Astrocyte (in vitro differentiated cells and primary cell): ENCODE measurements at places on chromosomes 11 and 22.

DNA sequence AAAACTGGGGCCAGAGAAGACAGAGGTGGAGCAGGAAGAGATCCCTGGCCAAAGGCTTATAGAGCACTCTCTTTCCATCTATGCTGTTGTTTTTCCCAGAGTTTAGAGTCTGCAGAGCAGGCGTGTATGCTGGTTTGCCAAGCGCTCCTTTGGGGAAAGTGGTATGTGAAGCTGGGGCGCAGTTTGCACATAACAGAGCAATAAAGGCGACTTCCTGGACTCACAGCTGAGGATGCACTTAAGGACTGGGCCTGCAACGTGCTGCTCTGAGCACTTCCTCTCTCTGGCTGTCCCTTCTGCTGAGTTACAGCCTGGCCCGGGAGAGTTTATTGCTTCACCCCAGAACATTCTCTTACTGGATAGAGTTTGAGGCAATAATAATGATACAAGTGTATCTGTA is 41.7 kb downstream of the THAP12 start:
- no peak for DNase-seq

DNA sequence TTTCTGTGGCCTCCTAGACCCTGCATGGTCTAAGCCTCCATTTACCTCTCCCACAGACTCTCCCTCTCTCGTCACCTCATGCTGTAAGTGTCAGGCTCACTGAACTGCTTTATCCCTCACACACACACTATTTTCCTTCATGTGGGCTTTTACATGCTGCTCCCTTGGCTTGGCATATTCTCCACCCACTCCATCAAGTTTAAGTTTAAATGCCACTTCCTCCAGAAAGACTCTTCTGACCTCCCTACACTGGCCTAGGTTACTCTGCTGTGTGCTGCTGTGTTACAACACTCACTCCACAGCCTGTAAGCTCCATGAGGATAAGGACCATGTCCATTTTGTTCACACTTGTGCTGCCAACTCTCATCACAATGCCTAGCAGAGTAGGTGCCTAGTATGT is 2.5 kb downstream of the DCHS1 start:
- no peak for DNase-seq

DNA sequence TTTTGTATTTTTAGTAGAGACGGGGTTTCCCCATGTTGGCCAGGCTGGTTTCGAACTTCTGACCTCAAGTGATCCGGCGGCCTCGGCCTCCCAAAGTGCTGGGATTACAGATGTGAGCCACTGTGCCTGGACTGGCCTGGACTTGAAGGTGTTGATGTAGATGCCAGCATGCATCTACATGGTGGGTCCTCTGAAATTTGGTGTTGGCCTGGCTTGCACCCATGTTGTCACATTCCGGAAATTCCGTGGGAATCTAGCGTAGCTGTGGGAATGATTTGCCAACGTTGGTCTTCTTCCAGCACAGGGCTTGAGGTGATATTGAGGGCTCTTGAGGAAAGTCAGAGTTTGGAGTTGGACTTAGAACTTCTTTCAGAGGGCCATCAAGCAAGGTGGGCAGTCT is 6.5 kb downstream of the PACS1 start:
- DNase-seq, result peak; percentile 26

DNA sequence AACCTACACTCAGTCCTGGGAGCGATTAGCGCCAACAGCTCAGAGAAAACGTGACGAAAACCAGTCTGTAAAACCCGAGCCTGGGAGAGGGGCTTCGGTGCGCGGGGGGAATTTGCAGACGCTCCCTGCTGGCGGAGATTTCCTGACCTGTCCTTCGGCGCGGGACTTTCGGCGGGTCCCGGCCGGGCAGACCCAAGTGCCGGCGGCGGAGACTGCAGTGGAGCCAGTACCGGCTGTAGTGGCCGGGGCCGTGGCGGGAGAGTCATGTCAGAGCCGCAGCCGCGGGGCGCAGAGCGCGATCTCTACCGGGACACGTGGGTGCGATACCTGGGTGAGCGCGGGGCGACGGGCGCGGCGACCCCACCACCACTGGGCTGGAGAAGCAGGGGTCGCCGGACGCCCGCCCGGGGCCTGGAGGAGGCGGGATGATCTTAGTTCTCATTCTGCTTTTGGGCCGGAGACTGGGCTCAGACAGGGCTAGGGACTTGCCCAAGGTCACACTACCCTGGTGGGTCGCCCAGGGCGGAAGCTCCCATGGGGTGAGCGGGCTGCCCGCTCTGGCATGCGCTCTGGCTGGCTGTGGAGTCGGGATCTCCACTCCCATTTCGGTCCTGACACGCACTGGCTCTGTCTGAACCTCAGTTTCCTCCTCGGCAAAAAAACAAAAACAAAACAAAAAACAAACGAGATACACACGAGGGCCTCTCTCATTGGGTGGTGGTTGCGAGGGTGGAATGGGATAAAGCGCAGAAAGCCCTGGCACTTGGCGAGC is at the start of gene MTFP1:
Gene MTFP1 (plus strand): TSS at position 153 of the 772 bp plus-strand sequence. CDS start 112 bp downstream, at position 265.
- peak; percentile 54 for DNase-seq

DNA sequence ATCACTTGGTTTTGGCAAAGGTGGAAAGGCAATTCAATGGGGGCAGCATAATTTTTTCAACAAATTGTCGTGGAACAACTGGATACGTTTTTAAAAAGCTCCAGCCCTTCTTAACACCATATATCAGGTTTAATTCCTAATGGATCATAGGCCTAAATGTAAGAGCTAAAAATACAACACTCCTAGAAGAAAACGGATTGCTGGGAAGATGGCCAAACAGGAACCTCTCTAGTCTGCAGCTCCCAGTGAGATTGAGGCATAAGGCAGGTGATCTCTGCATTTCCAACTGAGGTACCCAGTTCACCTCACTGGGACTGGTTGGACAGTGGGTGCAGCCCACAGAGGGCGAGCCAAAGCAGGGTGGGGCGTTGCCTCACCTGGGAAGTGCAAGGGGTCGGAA is 32.4 kb upstream of the SCGB1D1 start:
- no peak for DNase-seq

GRCh38 chr22:46135611-46136485 is 14.5 kb upstream of the PPARA start:
- DNase-seq, result no peak
